ENCODE measurements at places on chromosomes 1 and 21. TPM values are rescaled to one million over a fixed set of nuclear protein-coding genes. Genes with fewer than 3 reads are reported as not detected.

GRIK1 gene
- not detected for total RNA-seq

THEM5 gene
- not detected for total RNA-seq

TMEM81 gene
- 3.0 TPM for total RNA-seq

A3GALT2 gene
- total RNA-seq = not detected

GOLT1A gene
- 1.6 TPM for total RNA-seq

GTF2B gene
- total RNA-seq = 19.9 TPM

GPA33 gene
- total RNA-seq = 0.47 TPM

GBP3 gene
- not detected for total RNA-seq

DMRTB1 gene
- total RNA-seq = not detected

ARHGAP30 gene
- total RNA-seq = 0.07 TPM

EXO1 gene
- total RNA-seq = 10.0 TPM

C8B gene
- total RNA-seq = not detected

VSIG8 gene
- not detected for total RNA-seq

CD48 gene
- total RNA-seq = 0.70 TPM

FCRL5 gene
- 0.99 TPM for total RNA-seq

LEFTY2 gene
- 938 TPM for total RNA-seq

PTPN7 gene
- not detected for total RNA-seq

LCA5L gene
- total RNA-seq = 2.4 TPM

TEDDM1 gene
- not detected for total RNA-seq

AJAP1 gene
- total RNA-seq = 22.1 TPM

OR2W3 gene
- total RNA-seq = 0.29 TPM

REN gene
- not detected for total RNA-seq

UTS2 gene
- not detected for total RNA-seq
